Stimulated activated CD8-positive, alpha-beta memory T cell treated with anti-CD3 and anti-CD28 coated beads, Interleukin-4, amount 100 ng/mL, for 24 hours (primary cell): ENCODE measurements at places on chromosomes 5 and 9.
A peak's percentile ranks its signal among the peaks of the same experiment; 100 is the strongest.

GRCh38 chr9:136013116-136013515 lies 51.9 kb upstream of the UBAC1 start:
- DNase-seq = no peak

GRCh38 chr5:170302653-170303501 lies 5.3 kb upstream of the LCP2 start:
- DNase-seq = no peak

DNA sequence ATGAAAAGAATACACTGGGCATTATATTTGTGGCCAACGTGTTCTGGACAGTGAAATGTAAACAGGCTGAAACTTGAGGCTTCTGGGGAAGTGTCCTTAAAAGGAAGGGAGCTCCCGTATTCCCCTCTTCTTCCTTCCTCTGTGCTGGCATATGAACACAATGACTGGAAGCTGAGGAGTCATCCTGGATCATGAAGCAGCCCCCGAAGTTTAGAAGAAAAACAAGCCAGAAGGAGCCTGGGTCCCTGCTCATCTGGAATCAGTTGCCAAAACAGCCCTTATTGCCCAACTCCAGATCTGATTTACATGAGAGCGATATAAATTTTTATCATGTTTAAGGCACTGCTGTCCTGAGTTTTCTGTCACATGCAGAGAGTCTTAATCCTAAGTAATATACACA lies 65.4 kb upstream of the SLC1A1 start:
- DNase-seq = no peak

- no peak for DNase-seq
These were observed 37.3 kb downstream of the STK10 start for GRCh38 chr5:172150514-172151425.

DNA sequence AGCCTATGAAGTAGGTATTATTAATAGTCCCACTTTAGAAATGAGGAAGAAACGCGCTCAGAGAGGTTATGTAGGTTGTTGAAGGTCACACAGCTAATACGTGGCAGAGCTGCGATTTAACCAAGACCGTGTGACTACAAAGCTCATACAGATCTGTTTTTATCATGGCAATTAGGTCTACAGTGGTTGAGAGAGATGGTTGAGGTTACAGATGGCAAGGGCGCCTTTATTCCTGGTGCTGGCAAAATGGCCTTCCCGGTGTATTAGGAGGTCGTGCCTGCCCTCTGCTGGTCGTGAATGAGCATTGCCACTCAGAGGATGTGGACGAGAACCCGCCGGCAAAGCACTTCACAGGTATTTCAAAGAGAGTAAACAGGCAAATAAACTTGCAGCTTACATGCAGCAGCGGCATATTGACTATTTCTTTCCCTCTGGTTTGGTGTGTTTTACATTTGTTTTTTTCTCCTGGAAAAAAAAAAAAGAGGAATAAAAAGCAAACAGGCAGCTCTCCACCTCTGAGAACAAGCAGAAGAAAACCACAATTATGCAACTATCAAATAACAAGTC lies 65.3 kb upstream of the EGFLAM start:
- peak; percentile 31 for DNase-seq

DNA sequence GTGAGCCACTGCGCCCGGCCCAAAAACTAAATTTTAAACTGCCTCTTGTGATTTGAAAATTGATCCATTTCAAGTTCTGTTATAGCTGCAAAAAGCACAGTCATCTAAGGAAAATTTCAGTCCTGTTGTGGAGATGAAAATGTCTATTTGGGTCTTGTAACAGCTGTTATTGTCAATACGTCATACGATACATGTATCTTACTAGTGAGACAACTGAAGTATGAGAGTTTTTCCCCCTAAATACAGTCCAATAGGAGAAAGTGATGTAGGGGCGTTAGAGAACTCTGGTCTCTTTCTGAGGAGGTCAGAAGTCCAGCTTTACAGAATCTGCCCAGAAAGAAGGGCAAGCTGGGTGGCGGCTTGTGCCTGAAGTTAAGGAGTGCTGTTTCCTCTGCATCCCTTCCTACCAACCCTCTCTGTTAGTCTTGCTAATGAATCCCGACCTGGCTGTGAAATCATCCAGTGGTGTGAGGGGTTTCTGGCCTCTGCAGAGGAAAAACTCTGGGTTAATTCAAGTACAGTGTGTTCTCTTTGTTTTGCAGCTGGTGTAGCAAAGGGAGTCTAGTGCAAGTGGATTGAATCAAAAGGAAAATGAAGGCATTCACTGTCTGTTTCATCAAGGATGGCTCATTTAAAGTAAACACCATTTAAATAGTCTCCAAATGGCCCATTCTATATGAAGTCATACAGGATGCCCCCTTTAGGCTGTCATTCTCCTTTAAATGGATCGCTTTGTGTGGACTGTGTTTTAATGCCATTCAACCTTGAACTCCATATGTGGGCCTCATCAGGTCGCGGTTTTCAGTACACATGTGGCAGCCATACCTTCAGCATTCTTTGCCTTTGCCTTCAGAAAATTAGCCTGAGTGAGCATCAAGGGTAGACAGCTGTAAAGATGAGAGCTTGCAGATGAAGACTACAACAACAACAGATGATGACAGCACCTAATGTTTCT lies 59.0 kb downstream of the AOPEP start:
- no peak for DNase-seq

DNA sequence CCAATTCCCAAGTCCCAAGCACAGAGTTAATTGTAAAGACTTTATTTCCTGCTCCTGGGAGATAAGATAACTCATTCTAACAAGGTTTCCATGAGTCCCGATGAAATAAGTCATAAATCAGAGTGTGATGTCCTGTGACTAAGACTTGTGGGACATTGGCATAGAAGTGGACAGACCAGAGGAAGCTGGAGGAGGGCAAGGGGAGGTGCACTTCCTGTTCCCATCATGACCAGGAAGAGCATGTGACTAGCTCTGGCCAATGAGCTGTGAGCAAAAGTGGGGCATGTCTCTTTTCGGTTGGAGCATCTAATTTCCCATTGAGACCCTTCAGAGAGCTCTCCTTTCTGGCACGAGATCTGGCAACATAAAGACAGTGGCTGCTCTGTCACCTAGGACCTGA lies 100.4 kb downstream of the ZNF354C start:
- DNase-seq = no peak

GRCh38 chr9:34197756-34198711 lies 19.2 kb downstream of the UBAP1 start:
- no peak for DNase-seq
